ENCODE measurements at places on chromosomes 7 and 10.

- no peak for DNase-seq
Measured at GRCh38 chr10:4051011-4051640, 266.1 kb upstream of the KLF6 start.

GRCh38 chr7:75762350-75762917, 9.6 kb downstream of the CCL26 start:
- DNase-seq = peak; percentile 30

DNA sequence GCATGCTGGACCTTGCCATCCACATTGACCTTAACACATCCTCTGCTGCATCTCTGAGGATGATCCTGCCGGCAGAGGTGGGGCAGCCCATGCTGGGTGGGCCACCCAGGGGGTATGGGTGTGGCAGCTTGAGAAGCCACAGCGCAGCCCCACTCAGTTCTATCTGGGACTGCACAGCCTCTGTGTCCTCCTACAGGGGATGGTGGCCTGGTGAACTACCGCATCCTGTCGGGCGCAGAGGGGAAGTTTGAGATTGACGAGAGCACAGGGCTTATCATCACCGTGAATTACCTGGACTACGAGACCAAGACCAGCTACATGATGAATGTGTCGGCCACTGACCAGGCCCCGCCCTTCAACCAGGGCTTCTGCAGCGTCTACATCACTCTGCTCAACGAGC, 12.2 kb upstream of the C10orf105 start:
- no peak for DNase-seq

DNA sequence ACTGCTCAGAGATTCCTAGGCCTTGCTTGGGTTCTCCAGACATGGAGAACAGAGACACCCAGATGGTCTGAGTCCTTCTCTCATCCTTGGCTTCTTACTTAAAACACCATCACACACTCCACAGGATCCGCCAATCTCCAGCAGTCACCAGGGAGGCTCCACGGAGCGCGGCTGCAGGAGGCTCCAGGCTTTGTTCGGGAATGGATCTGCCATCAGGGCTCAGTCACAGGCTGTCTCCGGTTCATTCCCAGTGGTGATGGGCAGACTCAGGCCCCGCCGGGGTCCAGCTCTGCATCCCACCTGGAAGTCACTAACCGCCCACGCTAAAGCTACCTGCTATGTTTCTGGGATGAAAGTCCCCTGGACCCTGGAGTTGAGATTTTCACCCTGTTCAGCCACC, 312.9 kb downstream of the TCERG1L start:
- DNase-seq = no peak

- DNase-seq = no peak
Measured at GRCh38 chr7:7970531-7971307, 2.1 kb downstream of the GLCCI1 start.

GRCh38 chr7:26554952-26555351, 263.3 kb downstream of the SNX10 start:
- DNase-seq = no peak

All from NCI-H2107 (cell line).